ENCODE measurements at places on chromosomes 5 and 9. TPM values are rescaled to one million over a fixed set of nuclear protein-coding genes. Genes with fewer than 3 reads are reported as not detected.
A peak's percentile ranks its signal among the peaks of the same experiment; 100 is the strongest.

DNA sequence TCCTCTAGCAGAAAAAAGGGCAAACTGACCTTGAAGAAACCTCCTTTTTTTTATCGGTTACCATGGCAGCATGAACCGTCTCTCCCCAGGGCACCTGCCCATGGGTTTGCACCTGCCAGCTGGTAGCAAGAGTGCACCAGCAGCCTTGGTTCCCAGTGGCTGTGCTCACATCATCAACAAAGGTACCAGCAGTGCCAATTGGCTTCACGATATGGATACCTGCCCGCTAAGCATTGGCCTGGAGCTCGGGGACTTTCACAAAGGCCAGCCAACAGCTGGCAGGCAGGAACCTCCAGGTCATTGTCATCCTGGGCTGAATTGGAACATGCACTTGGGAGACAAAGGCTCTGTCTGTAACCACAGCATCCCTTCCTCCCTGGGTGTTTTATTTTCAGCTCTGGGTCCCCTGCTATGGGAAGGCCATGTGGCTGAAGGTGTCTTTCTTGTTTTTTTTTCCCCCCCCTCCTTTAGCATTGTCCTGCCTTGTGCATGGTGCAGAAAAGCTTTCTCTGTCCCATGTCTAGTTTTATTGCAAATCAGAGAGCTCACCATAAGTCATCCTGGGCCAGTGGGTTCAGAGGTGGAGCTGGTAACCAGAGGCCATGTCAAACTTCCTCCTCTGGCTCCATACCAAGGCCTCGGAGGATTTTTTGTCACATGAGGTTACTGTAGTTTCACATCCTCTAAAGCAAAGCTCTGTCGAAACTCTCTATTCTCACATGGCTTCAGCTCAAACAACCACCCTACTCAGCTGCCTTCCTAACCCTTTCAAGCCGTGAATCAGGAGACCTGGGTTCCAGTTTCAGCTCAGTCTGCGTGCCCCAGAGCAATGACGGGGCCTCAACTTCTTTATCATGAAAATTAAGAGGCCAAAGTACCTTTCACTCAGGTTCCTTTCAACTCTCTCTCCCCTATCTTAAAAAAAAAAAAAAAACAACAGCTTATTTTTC, 145.5 kb upstream of the MAP3K1 start:
- DNase-seq, result no peak

GRCh38 chr9:109534151-109534550, 36.0 kb upstream of the PTPN3 start:
- DNase-seq, result no peak

GRCh38 chr9:120616966-120617935, 37.3 kb upstream of the CDK5RAP2 start:
- no peak for DNase-seq

Gene CD274
- 0.49 TPM for total RNA-seq

Gene CDC25C
- 29.5 TPM for total RNA-seq

Gene ZBED3
- total RNA-seq, result 3.8 TPM

Gene DELE1
- total RNA-seq, result 55.0 TPM

DNA sequence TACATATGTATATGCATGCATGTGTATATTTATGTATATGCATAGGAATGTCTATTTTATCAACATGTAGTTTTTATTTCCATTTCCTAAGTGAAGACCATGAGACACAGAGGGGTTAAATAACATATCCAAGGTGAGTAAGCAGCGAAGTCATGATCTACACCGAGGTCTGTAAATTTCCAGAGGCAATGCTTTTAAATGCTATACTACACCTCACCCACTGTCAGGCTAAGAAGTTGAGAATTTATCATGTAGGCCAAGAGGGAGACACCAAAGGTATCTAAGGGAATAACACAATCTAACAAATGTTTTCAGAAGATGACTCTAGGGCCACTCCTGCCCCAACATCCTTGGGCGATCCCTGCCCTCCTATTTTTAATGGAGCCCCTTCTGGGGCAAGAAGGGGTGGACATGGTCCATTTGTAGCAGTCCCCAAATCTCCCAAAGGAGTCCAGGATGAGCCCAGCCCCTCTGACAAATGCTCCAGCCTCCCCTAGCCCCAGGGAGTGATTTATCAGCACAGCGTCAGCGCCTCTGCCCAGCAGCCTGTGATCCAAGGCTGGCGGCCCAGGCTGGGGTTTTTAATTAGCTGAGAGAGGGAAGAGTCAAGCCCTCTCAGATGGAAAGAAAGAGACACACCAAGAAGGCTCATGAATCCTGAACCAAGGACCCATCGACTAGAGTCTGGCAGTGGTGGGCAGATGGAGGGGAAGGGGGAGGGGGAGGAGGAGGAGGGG, 339.9 kb downstream of the ASTN2 start:
- peak; percentile 33 for DNase-seq

DNA sequence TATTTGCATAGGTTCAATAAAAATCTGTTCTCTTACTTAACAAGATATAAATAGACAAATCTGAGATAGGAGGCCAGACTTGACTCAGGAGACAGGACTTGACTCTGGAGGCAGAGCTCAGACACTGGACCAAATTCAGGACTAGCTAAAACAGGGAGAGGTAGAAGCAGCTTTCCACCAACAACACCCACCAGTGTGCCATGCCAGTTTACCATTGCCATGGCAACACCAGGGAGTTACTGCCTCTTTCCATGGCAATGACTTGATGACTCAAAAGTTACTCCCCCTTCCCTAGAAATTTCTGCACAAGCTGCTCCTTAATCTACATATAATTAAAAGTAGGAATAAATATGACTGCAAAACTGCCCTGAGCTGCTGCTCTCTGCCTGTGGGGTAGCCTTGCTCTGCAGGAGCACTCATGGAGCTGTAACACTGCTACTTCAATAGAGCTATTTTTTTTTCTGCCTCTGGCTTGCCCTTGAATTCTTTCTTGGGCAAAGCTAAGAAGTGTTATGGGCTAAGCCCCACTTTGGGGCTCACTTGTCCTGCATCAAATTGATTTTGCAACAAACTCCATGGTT, 473.0 kb downstream of the PLK2 start:
- DNase-seq, result no peak

GRCh38 chr5:67515762-67516161, 319.2 kb upstream of the CD180 start:
- no peak for DNase-seq

- no peak for DNase-seq
Measured at GRCh38 chr5:152673601-152674000, 268.5 kb upstream of the NMUR2 start.

Gene DOCK2
- total RNA-seq, result 0.10 TPM

Gene FAXDC2
- total RNA-seq, result 2.6 TPM

Measured in SJCRH30 (cell line).